Left colon (tissue), 2 donors: ENCODE measurements at places on chromosomes 2 and 18.

- DNase-seq, result peak; percentile 10
These were observed 38.0 kb downstream of the CYP1B1 start for GRCh38 chr2:38037757-38038621.

- DNase-seq, result no peak
These were observed 398.3 kb downstream of the ALK start for GRCh38 chr2:29522951-29523669.

GRCh38 chr2:236962816-236963215, 122.9 kb upstream of the COPS8 start:
- DNase-seq, result no peak

GRCh38 chr2:72214429-72215143, 66.9 kb upstream of the CYP26B1 start:
- DNase-seq, result no peak

GRCh38 chr18:13548106-13548819, 178.1 kb downstream of the FAM210A start:
- DNase-seq, result no peak

DNA sequence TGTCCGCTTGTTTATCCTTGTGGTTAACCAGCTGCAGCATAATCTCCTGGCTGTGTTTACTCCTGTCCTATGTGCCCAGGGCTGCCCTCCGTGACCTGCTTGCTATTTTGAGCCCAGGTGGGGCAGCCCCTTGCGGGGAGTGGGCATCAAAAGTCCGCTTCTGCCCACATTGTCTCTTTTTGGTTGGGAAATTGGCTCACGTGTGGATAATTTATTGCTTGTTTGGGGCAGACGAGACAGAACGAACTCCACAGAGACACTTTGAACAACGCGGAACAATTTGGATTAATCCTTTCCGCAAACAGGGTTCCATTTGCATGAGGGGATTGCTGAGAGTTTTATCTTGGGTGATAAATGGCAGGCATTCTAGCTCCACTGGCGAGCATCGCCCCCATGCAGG, 8.1 kb upstream of the CXCR4 start:
- no peak for DNase-seq

GRCh38 chr18:48753691-48754090, 197.1 kb downstream of the SMAD7 start:
- no peak for DNase-seq

DNA sequence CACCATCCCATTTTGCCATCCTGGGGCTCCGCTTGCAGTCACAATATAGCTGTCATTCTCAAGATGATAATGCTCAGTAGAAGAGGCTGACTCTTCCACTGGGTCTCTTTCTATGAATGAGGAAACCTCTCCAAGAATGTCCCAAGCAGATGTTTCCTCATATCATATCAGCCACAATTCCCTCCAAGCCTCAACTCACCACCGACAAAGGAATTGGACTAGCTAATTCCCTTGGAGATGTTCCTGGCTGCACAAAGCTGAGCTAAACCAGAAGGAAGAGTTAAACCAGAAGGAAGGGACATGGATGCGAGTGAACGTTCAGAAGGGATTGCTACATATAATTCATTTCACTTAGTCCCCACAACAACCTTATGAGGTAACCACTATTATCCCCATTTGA, 65.0 kb upstream of the NPAS2 start:
- DNase-seq, result no peak

GRCh38 chr2:124798551-124798950, 773.5 kb downstream of the CNTNAP5 start:
- DNase-seq, result no peak

GRCh38 chr2:27703638-27704341, 40.1 kb downstream of the SLC4A1AP start:
- DNase-seq, result peak; percentile 85

- no peak for DNase-seq
These were observed 29.5 kb upstream of the STAT1 start for GRCh38 chr2:191043438-191043837.

- DNase-seq, result no peak
These were observed 132.2 kb upstream of the SP5 start for GRCh38 chr2:170582751-170583463.

DNA sequence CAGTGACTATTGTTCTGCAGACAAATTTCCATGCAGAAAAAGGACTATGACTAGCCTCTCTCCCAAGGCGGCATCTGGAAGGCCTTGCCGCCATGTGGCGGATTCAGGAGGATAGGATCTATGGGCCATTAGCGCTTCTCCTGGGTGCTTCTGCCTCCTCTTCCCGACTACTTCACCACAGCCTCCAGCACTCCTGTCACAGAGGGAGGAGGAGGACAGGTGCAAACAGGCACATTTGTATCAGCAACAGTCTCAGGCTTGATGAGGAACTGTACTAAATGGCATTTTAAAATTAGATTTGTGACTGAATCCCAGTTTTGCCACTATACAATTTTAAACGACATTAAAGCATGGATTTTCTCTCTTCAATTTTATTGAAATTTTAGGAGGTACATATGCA, 114.9 kb downstream of the NOL10 start:
- no peak for DNase-seq

GRCh38 chr2:224552771-224553170, 32.4 kb downstream of the CUL3 start:
- DNase-seq, result no peak

DNA sequence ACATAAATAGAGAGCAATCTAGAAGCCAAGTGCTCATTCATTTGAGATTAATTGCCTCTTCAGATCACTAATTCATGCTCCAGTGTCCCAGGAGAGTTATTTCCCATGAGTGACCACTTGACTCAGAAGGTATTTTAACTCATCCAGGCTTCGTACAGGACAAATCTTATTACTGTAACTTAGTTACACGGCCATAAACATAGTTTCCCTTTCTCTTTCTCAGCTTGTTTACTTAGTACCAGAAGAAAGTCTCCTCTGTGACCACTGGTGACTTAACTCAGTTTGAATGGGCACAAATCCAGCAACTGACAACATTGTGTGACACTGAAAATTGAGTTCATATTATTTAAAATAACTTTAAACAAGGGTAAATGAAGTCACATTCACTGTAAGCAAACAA, 25.3 kb downstream of the MMADHC start:
- DNase-seq, result no peak

DNA sequence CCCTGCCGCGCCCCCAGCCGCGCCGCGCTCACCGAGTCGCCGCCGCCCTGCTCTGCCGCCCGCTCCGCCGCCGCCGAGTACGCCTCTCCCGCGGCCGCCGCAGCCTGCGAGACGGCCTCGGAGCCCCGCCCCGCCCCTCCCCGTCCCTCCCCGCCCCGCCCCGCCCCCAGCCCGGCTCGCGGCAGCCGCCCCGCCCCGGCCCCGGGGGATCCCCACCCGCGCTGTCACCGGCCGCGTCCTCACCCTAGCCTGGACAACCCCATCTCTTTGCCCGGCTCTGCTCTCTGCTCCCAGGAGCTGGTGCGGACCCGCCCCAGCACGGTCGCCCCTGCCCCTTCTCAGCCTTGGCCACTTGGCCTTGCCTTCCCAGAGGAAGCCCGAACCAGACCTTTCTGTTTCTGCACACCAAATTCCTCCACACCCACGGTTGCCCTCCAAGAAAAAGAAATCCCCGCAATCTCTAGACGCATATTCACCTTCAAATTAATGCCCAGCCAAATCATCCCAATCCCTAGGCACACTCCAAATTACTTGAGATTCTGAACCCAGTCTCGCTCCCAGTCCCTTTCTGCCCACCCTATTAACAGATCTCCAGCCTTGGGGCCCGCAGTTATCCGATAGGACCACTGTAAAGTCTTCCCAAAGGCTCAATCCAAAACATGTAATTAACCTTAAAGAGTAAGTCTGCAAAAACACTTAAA, at the start of gene CYRIA:
CYRIA (minus strand) TSS at position 87 of the 701 bp plus-strand sequence. CDS start 77,715 bp downstream, outside the sequence.
- peak; percentile 75 for DNase-seq

- no peak for DNase-seq
These were observed 319.9 kb upstream of the HS6ST1 start for GRCh38 chr2:128638341-128639119.

- no peak for DNase-seq
These were observed 89.9 kb upstream of the UBXN4 start for GRCh38 chr2:135651717-135652116.

DNA sequence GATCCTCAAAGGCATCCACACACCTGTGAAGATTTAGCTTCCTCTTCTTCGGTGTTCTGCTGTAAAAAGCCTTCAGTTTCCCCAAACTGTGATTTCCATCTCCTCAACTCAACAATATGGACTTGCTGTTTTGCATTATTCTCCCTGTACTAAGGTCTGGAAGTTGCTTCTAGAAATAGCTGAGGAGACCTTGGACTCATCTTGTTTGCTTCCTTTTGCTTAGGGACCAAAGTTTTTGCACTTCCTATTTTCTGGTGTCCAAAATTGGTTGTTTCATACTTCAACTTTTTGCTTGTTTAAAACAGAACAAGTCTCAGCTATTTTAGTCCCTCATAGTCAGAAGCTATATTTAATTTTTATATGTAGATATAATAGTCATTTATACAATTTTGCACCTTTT, 201.9 kb upstream of the COPS8 start:
- DNase-seq, result no peak

GRCh38 chr2:71558300-71559051, 105.1 kb downstream of the DYSF start:
- no peak for DNase-seq

GRCh38 chr2:160223560-160223959, 23.5 kb upstream of the ITGB6 start:
- no peak for DNase-seq

DNA sequence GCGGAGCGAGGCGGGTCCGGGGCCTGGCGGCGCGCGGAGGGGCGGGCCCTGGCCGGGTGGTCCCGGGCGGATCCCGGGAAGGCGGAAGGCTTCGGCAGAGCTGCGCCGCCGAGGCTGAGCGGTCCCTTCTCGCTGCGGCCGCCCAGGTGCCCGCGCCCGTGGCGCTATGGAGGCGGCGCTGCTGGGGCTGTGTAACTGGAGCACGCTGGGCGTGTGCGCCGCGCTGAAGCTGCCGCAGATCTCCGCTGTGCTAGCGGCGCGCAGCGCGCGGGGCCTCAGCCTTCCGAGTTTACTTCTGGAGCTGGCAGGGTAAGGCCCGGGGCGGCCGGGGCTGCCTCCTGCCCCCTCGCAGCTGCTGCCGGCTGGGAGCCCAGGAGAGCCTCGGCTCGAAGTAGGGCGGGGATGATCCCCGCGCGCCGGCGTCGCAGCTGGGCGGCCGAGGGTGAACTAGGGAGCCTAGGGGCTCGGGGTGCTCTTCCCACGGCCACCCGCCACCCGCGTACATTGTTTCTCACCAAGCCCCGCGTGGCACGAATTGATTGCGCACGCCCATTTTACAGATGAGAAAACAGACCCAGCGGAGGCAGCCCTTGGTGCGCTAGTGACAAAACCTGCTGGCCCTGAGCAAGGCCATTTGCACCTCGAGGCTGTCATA, at the start of gene SLC66A3:
SLC66A3 (plus strand) TSS at position 87 of the 655 bp plus-strand sequence; CDS start at position 167, 80 bp downstream.
- DNase-seq, result no peak

DNA sequence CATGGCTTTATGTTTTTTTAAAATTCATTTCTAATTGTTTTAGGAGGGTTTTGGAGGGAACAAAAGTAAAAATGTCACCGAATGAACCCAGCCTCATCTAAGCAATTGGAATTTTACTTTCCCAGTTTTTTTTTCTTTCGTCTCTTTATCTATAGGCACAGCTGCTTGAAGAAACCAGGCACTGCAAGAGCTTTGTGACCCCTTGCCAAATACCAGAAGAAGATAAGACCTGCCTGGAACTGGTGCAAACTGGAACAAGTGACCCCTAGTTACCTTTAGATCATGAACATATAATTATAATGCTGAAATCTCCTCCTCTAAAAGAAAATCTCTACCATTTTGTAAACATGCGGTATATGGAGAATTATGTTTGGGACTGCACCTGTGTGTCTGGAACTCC, 100.9 kb downstream of the TSN start:
- DNase-seq, result no peak

DNA sequence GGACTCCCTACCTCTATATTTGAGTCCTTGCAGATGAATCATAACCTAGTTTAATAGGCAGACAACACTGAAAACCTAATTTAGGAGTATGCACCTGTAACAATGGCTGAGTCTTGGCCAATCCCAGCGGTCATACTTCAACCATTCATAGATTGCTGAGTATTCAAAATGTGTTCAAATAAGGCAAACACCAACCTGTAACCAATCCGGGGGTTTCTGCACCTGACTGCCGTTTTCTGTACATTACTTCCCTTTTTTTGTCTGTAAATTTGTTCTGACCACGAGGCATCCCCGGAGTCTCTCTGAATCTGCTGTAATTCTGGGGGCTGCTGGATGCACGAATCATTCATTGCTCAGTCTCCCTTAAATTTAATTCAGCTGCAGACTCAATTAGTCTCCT, 338.6 kb downstream of the STK39 start:
- DNase-seq, result no peak

DNA sequence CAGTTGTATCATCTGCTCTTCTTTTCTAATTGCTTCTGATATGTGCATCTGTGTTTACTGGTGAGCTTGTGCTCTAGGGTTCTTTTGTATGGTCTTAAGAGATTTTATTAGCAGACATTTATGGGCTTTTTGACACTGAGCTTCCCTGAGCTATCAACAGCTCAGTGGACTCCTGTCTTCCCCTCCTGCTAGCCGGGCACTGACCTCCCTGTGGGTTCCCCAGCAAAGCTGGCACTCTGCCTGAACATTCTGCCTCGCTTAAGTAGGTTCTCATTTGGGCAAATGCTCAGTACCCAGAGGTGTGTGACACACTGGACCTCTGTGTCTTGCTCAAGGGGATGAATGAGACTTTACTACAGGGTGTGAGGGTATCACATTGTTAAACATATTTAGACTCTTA, 15.8 kb downstream of the TRAF3IP1 start:
- DNase-seq, result no peak

GRCh38 chr18:48476550-48476917, 62.3 kb upstream of the CTIF start:
- DNase-seq, result no peak

GRCh38 chr2:90069290-90069894, 1377.9 kb downstream of the RPIA start:
- DNase-seq, result peak; percentile 60

GRCh38 chr2:191245869-191246531, 796 bp downstream of the MYO1B start:
- DNase-seq, result peak; percentile 82

DNA sequence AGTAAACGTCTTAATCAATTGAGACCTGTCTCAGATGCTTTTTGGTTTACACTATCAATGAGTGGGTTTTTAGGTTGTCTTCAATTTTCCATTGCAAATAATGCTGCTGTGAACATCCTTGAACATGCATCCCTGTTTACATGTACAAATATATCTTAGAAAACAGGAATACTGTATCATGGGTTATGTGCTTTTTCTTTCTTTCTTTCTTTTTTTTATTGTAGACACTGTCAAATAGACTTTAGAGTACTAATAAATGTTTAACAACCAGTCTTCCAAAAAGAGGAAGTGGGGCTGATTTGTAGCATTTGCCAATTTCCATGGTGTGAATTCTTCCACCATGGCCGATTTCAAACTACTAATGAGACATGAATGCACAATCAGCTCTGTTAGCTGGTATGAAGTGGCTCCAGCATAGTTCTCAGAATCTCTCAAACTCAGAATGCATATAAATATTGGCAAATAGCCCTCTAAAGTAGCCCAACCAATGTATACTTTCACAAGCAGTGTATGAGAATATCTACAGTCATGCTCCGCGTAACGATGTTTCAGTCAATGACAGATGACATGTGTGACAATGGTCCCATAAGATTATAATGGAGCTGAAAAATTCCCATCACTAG, 50.3 kb upstream of the B3GNT2 start:
- DNase-seq, result no peak

GRCh38 chr2:196176142-196176738, 4.9 kb upstream of the STK17B start:
- peak; percentile 53 for DNase-seq

GRCh38 chr2:41782306-41783158, 265.3 kb upstream of the PKDCC start:
- no peak for DNase-seq

GRCh38 chr18:74419761-74420160, 37.3 kb downstream of the DIPK1C start:
- DNase-seq, result no peak

GRCh38 chr18:24502667-24503523, 42.5 kb downstream of the HRH4 start:
- DNase-seq, result no peak
